ENCODE measurements at places on chromosomes 3 and 15.

DNA sequence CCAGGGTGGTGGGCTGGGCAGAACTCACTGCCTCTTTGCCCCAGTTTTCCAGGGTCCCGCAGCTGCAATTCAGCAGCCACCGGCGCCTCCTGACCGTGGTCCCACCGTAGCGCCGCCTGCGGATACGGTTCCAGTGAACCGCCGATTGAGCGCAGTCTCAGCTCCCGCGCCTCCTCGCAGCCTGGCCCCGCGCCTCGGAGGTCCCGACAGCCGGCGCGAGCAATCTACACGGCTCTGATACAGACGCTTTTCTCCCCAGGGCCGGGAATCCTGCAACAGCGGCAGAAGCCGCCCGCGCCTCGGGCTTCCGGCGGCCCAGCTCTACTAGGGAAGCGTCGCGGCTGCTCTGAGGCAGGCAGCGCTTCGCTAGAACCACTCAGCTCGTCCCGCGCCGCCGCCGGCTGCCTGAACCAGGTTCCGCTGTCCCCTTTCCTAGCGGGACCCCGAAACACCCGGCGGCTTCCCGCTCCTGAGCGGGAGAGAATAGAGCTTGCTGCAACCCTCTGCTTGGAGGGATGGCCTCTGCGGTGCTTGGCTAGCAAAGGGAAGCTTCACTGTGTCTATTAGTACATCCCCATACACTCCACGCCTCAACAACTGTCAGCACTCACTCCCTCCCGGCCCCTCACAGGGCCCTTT, 3.1 kb downstream of the FOXL2NB start:
- DNase-seq: peak; percentile 41

GRCh38 chr3:43995547-43996378, 245.9 kb upstream of the TOPAZ1 start:
- DNase-seq: peak; percentile 9

GRCh38 chr3:107740992-107741896, 218.5 kb downstream of the BBX start:
- peak; percentile 43 for DNase-seq

- peak; percentile 67 for DNase-seq
Observed at GRCh38 chr3:170635385-170635735, 49.5 kb upstream of the SLC7A14 start.

- no peak for DNase-seq
Observed at GRCh38 chr3:78580681-78581080, 1187.1 kb downstream of the ROBO1 start.

DNA sequence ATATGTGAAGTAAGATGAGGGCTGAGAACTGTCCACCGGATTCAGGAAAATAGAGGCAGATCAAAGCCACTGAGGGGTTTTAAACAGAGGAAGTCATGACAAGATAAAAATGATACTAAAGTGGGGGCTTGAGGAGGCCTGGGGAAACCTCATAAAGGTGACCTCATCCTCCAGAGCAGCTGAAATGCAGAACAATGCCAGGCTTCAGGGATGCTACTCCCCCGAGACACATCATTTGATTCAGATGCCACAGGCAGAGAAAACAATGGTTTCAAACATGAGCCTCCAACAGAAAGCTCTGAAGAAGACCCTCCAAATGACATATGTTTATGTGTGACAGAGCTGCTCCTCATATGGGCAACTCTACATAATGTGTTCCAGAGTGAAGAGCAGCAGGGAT, 6.4 kb downstream of the CFAP20DC start:
- peak; percentile 84 for DNase-seq

- DNase-seq: no peak
Observed at GRCh38 chr3:9255976-9256375, 6.5 kb upstream of the SRGAP3 start.

DNA sequence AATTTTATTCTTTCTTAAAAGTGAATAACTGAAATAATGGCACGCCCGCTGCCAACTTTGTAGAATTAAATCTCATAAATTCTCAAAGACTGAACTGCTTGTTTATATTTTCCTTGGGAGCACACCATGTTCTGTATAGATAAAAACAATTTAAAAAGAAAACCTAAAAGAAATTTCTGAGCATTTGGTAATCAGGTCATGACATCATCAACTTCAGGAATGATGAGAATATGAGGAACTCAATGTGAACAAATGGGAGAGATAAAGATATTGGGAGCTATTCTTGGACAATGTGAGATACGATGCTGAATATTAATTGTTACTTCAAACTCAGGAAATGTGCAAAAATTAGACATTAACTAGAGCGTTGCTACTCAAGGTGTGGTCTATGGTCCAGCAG, 10.0 kb upstream of the VGLL3 start:
- no peak for DNase-seq

DNA sequence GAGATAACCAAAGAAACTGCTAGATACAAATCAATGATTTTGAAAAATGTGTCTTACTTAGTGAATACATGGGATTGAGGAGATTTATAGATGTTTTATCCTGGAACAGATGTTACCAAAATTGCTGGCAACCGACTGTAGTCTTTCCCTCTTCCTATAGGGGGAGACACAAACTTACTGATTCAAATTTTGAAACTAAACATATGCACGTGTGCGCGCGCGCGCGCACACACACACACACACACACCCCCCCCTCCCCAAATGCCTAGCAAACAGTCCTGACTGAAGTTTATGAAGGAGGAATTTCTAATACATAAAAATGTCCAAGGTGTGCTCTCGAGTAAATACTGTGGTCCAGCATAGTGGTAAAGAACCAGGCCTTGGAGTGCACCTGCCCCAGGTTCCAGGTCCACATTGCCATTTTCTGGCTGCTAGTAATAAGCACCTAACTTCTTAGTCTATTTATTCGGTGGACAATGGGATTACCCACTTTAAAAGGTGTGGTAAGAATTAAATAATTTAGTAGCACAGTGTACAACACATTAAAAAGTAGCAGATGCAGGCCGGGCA, 18.5 kb upstream of the C3orf62 start:
- DNase-seq: peak; percentile 39

DNA sequence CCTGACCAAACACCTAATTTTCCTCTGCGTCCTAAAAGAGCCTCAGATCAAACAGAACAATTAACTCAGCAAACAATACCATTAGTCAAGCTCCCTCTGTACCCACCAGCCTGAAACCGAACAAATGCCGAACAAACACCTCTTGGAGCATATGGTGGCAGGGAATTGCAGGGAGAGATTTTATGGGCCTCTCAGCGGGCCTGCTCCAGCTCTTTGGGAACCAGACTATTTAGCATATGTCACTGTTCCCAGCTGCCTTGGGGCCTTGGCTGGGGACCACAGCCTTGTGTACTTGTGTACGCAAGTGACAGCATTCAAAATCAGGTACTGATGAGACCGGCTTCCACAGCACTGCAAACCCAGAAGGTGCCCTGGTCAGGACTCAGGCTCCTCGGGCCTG, 388.8 kb upstream of the PPP2R3A start:
- DNase-seq: peak; percentile 94

DNA sequence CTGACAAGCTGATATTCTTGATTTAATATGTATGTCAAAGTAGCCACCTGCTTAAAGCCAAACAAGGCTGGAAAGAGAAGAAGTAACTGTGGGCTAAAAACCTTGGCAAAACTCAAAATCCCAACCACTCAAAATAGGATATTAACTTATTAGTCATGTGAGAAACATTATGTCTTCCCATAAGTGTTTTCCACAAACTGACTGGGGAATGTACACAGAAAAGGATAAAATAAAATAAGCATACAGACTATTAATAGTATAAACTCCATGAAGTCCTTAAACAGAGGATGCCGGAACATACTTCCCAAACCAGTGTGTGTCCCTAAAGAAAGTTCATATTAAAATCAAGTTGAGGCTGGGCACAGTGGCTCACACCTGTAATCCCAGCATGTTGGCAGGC, 263.7 kb upstream of the THBS1 start:
- DNase-seq: no peak

DNA sequence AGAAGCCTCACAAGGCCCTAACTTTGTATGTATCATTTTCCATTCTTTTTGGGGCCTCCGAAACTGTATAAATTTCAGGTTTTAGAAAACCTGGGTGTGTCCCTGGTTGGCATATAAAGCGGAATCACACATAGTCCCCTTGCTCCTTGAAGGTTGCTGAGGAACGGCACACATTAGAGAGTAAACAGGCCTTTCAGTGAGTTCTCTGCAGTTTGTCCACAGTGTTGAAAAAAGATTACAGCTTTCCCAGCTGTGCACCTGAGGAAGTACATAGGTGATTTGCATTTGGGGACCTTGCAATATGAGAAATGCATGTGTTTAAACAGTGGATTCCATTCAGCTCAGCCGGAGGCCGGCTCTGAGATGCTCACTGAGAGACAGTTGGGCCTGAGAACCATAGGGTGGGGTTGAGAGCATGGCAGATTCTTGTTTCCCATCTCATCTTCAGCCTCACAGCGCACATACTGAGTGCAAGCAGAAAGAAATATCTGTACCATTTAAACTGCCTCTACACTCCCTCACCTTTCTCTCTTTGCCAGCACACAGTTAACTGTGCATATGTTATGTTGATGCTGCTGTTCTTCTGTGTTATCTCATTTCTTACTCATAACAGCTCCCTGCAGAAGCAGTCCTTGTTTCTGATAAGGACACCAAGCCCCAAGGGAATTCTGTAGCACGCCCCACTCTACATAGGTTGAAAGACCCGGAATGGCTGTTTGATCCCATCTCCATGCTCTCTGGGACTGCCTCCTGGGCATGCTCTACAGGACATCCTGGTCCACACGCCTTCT, 60.4 kb downstream of the BOC start:
- DNase-seq: peak; percentile 57

DNA sequence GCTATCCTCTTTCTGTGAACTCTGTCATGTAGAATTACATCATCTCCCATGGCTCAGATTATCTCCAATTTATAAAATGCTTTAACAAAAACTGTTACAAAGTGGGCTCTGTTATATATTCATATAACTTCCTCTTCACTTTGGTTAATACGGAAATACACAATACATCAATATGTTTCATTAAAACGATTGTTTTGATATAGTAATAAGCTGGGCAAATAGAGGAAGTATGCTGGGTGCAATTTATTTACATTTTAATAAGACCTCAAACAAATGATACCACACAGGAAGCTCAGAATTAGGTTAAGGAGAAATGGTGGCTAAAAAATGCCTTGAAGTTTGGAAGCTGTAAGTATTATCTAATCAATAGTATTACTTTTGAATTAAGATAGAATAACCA, 331.0 kb downstream of the ZBTB20 start:
- DNase-seq: no peak

DNA sequence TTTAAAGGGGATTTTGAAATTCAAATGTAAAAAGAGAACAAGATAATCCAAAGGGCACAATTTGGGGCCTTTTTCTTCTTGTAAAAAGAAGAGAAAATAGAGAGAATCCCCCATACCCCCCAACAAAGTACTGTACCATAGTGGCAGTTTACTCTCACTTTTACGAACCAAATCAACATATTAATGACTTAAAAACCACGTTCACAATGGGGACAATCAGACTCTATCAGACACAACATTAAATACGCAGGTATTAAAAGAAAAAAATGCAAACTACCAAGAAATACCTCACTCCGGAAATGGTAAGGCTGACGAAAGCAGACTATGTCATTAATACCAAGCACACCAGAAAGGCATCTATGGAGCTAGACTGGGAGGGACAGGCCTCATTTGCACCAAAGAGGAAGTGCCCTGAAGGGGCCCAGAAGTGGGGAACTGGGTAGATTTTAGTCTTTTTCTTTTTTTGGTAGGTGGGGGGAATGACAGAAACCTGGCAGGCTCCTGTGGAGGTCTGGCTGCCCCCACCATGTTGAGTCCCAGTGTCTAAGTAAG, 134.3 kb downstream of the TIGIT start:
- DNase-seq: no peak

DNA sequence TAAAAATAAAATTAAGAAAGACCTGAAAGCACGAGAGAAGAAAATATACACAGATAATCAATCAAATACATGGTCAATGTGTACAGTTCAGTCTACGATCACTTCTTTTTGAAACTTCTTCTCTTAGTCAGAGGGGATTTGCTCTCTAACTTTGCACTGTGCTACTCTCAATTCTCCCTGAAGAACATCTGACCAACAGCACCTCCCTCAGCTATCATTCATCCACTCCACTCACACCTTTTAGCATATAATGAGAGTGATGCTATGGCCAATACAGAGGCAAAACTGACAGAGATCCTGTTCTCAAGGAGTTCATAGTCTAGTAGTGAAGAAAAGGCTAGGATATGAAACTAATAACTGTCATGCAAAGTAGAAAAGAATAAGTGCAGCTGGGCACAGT, 45.9 kb downstream of the P3H2 start:
- DNase-seq: no peak

GRCh38 chr3:124126436-124127023, 134.6 kb upstream of the ROPN1 start:
- DNase-seq: peak; percentile 97

DNA sequence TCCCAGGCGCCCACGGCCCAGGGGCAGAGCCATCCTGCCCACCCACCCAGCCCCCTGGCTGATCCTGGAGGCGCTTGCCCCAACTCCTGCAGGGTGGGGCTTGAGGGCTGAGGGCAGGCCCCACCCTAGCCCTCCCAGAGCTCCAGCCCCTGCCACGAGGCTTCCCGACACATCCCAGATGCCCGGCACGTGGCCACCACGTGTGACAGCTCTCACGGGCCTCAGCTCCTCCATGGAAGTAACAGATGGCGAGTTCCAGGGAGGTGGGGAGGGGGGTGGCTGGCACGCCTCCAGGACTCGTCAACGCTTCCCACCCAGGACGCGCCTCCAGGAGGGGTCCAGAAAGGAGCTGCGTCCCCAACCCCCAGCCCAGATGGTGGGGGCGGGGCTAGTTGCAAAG, 29.1 kb downstream of the PLXND1 start:
- peak; percentile 96 for DNase-seq

GRCh38 chr15:77076323-77076915, 5.5 kb upstream of the TSPAN3 start:
- DNase-seq: no peak

- peak; percentile 66 for DNase-seq
Observed at GRCh38 chr15:65421360-65422215, 1.2 kb downstream of the IGDCC4 start.

GRCh38 chr15:73345658-73346057, 23.1 kb downstream of the HCN4 start:
- DNase-seq: peak; percentile 88

GRCh38 chr15:74283368-74283767, 47.2 kb downstream of the CCDC33 start:
- DNase-seq: peak; percentile 30

DNA sequence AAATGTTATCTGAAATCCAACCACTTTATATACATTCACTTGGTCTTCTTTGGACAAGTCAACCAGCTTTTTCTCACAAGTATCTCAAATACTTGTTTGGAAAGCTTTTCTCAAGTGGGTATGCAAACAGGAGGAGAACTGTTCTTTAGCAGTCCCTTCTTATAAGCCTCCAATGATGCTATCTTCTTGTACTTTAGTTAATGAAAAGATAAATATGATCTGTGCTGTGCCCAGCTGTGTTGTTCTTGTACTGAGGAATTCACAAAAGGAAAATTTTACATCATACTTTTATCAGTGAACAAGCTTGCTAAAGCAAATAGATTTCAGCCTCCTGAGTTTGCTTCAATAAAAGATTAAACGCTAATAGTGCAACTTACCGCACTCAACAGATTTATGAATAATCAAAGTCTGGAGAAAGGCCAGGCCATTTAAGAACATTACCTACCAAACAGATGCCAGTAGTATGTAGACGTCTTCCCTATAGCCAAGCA, 395.2 kb downstream of the MECOM start:
- DNase-seq: no peak

GRCh38 chr3:14619605-14620004, 32.0 kb upstream of the CCDC174 start:
- DNase-seq: no peak

- no peak for DNase-seq
Observed at GRCh38 chr15:99369196-99369595, 117.9 kb downstream of the LRRC28 start.

Data from NCI-H69 (cell line).